ENCODE measurements at places on chromosomes 1 and 21. TPM values are rescaled to one million over a fixed set of nuclear protein-coding genes. Genes with fewer than 3 reads are reported as not detected.

Gene DCST1
- not detected for total RNA-seq

DNA sequence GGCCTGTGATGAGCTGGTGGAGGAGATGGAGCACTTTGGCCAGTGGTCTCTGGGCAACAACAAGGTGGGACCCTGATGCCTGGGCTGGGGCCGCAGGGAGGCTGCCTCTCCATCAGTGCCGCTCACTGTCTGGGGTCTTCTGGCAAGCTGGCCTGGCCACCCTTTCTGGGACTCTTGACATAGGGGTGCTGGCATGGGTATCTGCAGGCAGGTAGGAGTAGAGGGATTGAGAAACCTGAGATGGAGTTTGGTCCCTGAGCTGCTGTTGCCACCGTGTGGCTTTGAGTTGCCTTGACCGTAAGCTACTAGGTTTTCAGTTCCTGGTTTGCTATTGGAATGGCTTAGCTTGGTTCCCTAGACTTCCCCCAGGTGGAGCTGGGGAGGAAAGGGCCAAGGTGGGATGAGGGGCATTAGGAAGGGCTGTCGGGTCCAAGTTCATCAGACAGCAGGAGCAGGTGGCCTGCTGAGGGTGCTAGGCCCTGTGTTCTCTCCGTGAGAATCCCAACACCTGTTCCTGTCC lies 13.2 kb upstream of the MFN2 start:
- no peak for DNase-seq

GRCh38 chr1:35717911-35718476 lies 690 bp downstream of the C1orf216 start:
- peak; percentile 73 for DNase-seq

GRCh38 chr1:115317101-115318012 lies 20.7 kb downstream of the NGF start:
- DNase-seq: no peak

DNA sequence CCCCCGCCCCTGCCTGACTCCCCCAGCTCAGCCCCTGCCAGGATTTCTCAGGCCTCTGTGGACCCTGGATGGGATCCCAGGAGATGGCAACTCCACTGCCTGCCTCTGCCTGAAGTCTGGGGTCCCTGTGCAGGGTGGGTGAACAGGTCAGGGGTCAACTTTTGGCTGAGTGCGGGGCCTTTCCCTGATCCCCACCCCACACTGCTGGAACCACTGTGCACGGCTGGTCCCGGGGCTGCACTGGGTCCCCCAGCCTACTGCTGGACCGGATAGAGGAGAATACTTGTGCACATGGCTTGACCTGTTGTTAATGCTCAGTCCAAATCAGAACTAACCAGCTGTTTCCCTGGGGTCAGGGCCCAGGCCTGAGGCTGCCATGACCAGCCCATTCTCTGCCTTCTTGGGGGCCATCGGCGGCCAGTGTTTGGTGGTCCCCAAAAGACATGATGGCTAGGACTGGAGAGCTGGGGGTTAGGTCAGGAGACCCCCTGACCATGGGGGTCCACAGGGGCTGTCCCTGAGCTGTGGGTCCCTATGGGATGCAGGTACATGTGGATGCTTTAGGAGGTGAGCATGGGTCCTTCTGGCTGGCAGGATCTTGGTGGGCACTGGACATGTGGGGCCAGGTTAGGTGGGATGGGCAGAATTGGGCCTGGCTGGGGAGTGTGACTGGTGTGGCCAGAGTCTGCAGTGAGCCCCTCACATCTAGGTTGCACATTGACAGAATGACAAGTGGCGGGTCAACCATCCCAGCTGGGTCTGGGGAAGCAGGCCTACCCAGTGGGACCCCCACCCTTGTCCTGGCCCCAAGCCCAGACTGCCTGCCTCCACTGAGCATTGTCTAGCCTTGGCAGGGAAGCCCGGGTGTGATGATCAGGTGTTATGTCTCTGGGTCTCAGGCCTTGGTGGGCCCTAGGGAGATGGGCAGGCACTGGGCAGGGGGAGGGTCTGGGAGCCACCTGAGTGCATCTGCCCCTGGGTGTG lies 19.0 kb upstream of the ZNF678 start:
- no peak for DNase-seq

- DNase-seq: no peak
Observed at GRCh38 chr1:15703562-15703961, 19.4 kb downstream of the PLEKHM2 start.

DNA sequence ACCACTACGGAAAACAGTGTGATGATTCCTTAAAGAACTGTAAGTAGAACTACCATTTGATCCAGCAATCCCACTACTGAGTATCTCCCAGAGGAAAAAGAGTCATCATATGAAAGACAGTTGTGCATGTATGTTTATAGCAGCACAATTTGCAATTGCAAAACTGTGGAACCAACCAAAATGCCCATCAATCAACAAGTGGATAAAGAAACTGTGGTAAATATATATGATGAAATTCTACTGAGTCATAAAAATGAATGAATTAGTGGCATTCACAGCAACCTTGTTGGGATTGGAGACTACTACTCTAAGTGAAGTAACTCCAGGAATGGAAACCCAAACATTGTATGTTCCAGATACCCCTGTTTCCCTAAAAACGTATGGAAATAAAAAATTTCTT lies 337.0 kb upstream of the PTBP2 start:
- no peak for DNase-seq
